ENCODE measurements at places on chromosomes 6 and 20. TPM values are rescaled to one million over a fixed set of nuclear protein-coding genes. Genes with fewer than 3 reads are reported as not detected.

DNA sequence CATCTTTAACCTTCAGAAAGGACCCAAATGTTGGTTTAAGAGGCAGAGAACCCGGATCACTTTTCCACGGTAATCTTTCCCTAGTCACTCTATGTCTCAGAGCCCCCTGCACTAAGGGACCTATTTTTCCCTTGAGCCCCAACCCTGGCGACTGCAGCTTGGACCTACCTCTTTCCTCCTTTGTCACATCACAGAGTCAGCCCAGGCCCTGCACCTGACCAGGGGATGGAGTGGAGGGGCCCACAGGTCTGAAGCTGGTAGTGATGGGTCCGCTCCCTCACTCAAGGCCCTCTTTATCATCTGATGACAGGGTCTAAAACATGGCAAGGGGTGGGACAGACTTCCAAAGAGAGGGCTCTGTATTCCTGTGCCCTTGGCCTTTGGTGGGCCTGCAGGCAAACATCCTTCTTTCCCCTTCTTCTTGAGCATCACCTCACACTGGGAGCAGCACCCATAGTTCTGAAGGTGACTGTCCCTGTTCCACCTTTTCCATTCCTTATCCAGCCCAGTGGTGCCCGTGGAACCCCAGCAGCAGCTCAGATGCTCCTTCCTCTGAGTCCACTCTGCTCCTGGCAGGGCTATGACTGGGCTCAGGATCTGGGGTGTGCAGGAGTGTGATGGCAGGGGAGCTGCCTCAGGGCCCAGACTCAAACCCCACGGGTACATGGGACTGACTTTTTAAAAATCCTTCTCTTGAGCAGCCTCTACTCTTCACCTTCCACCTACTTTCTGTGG lies 6.3 kb downstream of the RAET1L start:
- no peak overlapping the region for H3K27ac ChIP-seq
- no peaks in the 10 kb centered on the region for H3K36me3 ChIP-seq
- H3K4me3 ChIP-seq: no peak overlapping the region
- H3K4me1 ChIP-seq: peaks cover 8% of the 10 kb centered on the region

The DEFB132 gene
- not detected for total RNA-seq

GRCh38 chr20:32527052-32527446 lies 58.1 kb downstream of the NOL4L start:
- no peak overlapping the region for H3K4me3 ChIP-seq
- H3K36me3 ChIP-seq: peaks cover 4% of the 10 kb centered on the region
- no peaks in the 10 kb centered on the region for H3K27me3 ChIP-seq
- DNase-seq: no peak
- H3K27ac ChIP-seq: peak overlapping the region; percentile 35

GRCh38 chr20:39691151-39691862 lies 729.2 kb downstream of the DHX35 start:
- no peak overlapping the region for H3K4me3 ChIP-seq
- H3K27ac ChIP-seq: no peak overlapping the region
- H3K4me1 ChIP-seq: no peaks in the 10 kb centered on the region
- H3K36me3 ChIP-seq: no peaks in the 10 kb centered on the region
- no peak for DNase-seq
- H3K27me3 ChIP-seq: no peaks in the 10 kb centered on the region

DNA sequence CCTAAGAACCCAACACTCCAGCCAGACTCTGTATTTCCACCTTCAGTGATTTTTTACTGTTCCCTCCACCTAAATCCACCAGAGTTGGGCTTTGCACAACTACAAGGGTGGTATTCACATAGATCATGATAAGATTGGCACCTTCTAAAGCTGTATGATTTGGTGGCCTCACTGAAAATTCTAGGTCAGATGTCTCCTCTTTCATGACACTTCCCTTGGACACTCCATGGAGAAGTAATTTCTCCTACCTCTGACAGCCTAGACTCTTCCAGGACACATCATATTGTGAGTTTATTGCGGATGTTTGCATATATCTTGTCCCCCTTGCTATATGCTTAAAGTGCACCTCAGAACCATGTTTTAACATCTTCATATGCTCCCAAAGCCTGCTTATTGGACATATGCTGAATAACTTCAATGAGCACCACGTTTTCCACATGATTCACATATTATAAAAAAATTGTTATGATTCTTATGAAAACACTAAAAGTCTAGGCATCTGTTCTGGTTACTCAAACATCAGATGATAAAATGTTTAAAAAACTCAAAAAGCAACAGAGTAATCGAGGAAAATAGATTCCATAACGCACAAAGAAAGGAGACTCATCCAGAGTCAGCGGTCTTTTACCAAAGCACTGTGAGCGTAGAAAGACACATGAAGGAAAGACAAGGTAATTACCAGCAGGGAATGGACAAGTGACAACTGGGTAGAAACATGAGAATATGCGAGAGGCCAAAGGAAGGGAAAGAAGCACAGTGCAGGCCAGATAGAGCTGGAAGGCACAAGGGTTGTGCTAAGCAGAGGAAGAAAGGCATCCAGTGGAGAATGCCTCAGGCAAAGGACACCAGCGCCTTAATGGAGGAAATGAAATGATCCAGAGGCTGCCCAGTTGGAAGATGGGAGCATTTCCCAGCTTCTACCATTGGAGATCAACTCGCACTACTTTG lies 46.5 kb downstream of the KIF16B start:
- H3K4me3 ChIP-seq: no peak overlapping the region
- H3K36me3 ChIP-seq: no peaks in the 10 kb centered on the region
- no peaks in the 10 kb centered on the region for H3K27me3 ChIP-seq
- H3K4me1 ChIP-seq: no peaks in the 10 kb centered on the region
- no peak overlapping the region for H3K27ac ChIP-seq

DNA sequence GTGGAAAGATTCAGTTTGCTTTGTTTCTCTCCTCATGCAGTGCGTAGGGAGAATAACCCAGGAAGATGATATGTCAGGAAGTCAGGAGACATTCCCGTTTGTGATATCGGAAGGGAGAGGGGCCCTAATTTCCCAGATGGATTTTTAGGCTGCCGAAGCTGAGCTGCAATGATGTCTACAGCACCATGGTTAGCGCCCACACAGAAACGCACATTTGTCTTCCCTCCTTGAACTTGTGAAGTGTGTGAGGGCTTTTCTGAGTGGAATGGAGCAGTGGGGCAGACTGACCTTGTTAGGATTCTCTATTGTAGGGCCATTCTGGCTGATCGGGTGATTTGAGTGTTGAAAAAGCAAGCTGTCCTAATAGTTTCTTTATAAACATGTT lies 191.3 kb upstream of the ARG1 start:
- no peak overlapping the region for H3K4me3 ChIP-seq
- no peak overlapping the region for H3K27ac ChIP-seq
- H3K27me3 ChIP-seq: no peaks in the 10 kb centered on the region
- H3K36me3 ChIP-seq: no peaks in the 10 kb centered on the region
- no peaks in the 10 kb centered on the region for H3K4me1 ChIP-seq

DNA sequence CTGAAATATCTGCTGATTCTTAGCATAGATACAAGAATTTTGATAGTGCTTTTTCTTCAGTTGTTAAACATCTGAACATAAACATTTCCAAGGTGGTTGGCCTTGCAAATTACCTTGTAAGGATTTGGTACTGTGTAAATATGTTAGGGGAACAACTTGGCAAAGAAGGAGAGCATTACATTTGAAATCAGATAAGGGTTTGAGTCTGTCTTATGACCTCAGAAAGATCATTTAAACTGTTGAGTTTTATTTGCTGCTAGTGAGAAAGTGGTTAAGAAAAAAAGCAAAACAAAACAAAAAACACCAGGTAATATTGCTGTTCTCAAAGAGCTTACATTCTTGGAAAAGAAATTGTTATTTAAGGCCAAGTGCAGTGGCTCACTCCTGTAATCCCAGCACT lies 56.5 kb downstream of the CD2AP start:
- H3K27me3 ChIP-seq: no peaks in the 10 kb centered on the region
- no peak for DNase-seq
- H3K4me1 ChIP-seq: no peaks in the 10 kb centered on the region
- no peak overlapping the region for H3K27ac ChIP-seq

The HINT3 gene
- 10.6 TPM for total RNA-seq

DNA sequence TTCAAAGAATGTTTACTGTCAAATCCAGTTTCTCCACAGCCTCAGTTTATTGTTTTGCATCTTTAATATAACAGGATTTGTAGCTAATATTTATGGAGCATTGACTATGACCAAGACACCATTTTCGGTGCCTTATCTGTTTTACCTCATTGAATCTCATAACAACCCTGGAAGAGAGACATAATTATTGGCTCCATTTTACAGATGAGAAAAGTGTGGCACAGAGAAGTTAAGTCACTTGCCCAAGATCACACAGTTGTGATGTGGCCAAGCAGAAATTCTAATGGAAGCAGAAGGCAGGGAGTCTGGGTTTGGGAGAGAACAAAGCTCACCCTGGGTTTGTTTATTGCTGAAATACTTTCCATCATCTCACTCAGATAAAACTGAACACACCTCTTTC lies 17.5 kb upstream of the NFATC2 start:
- no peak overlapping the region for H3K27ac ChIP-seq
- H3K4me1 ChIP-seq: peaks cover 28% of the 10 kb centered on the region
- H3K36me3 ChIP-seq: no peaks in the 10 kb centered on the region
- H3K27me3 ChIP-seq: peaks cover 45% of the 10 kb centered on the region

- no peak overlapping the region for H3K27ac ChIP-seq
- no peak overlapping the region for H3K4me3 ChIP-seq
- H3K27me3 ChIP-seq: no peaks in the 10 kb centered on the region
Observed at GRCh38 chr6:79778816-79779215, 147.7 kb downstream of the SH3BGRL2 start.

DNA sequence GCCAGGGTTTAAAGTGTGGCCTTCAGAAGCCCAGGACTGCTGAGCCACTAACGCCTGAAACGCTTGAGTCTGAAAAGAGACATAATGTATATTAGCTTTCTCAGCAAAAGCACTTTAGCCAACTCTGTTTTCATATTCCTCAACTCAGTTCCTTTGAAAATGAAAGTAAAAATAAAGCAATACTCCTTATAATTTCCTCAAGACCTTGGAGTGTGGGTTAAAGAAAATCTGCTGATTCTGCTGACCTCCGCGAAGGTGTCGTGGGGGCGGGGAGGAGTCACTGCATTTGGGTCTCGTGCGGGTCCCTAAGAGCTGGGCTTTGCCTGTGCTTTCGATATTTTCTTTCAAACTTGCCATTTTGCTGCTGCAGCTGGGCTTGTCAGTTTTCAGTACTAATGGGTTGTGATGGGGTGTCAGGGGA lies 142.2 kb upstream of the ARID1B start:
- H3K27me3 ChIP-seq: no peaks in the 10 kb centered on the region
- no peak for DNase-seq
- H3K4me1 ChIP-seq: peaks cover 22% of the 10 kb centered on the region

- H3K27ac ChIP-seq: no peak overlapping the region
- no peaks in the 10 kb centered on the region for H3K27me3 ChIP-seq
- H3K4me1 ChIP-seq: no peaks in the 10 kb centered on the region
- DNase-seq: no peak
- H3K36me3 ChIP-seq: no peaks in the 10 kb centered on the region
Observed at GRCh38 chr6:10809098-10809497, 29.2 kb downstream of the MAK start.

- no peaks in the 10 kb centered on the region for H3K27me3 ChIP-seq
- no peaks in the 10 kb centered on the region for H3K4me1 ChIP-seq
- DNase-seq: no peak
- H3K27ac ChIP-seq: no peak overlapping the region
- no peak overlapping the region for H3K4me3 ChIP-seq
Observed at GRCh38 chr20:54468082-54468481, 7.3 kb upstream of the DOK5 start.

The DDX43 gene
- 1.9 TPM for total RNA-seq

GRCh38 chr6:150710236-150710635 lies 110.6 kb downstream of the PLEKHG1 start:
- no peaks in the 10 kb centered on the region for H3K4me1 ChIP-seq
- no peaks in the 10 kb centered on the region for H3K36me3 ChIP-seq
- no peak for DNase-seq

The HEY2 gene
- total RNA-seq: 0.14 TPM

The CD40 gene
- 2.9 TPM for total RNA-seq

Measured in CD4-positive, alpha-beta memory T cell (primary cell).